ENCODE measurements at places on chromosomes 16 and 17.

DNA sequence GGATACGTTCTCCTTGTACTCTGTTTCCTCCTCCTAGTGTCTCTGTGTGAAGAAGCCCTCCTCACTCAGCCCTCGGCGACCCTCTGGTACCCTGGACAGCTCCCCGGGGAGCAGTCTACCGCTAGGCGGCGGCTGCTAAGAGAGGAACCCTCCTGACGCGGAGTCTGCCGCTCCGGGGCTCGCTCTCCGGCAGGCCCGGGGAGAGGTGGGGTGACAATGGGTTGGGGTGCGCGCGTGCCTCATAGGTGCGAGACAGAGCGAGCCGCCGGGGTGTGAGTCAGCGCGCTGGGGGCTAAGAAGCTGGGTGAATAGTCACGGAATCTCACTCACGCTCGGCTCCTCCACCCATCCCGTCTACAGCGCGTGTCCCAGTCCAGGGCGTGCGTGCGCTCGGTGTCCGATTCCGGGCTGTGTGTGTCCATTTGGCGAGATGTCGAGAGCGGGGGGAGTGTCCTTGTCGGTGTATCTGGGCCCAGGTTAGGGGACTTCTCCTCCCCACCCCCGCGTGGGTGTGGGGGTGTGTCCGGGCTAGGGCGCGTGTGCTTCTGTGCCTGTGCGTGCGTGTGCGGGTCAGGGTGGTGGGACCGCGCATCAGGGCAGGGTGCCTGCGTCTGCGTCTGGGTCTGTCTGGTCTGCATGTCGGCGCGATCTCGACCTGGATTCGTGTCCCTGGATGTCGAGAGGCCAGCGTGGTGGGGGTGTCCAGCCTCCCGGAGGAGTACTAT lies 577 bp upstream of the HS3ST2 start:
- DNase-seq = peak; percentile 63

DNA sequence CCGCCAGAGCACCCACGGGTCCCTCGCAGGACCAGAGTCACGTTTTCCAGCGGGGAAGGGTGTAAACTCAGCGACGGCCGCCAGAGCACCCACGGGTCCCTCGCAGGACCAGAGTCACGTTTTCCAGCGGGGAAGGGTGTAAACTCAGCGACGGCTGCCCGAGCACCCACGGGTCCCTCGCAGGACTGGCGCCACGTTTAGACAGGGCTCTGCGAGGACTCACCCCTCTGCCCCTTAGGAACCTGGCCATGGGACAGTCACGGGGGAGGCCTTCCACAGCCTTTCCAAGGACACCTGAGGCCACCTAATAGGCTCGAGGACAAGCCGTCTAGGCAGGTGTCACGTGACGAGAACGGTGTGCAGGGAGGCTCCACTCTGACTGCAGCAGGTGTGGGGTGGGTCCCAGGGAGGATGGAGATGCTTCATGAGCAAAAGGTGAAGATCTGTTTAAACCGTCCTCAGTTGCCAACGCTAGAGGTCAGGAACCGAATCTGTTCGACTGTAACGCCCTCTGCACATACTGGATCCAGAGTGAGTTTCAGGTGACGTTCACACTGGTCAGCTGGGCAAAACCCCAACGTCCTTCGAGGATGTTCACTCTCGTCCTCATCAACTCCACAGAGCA lies 48.0 kb upstream of the METRNL start:
- DNase-seq = no peak

DNA sequence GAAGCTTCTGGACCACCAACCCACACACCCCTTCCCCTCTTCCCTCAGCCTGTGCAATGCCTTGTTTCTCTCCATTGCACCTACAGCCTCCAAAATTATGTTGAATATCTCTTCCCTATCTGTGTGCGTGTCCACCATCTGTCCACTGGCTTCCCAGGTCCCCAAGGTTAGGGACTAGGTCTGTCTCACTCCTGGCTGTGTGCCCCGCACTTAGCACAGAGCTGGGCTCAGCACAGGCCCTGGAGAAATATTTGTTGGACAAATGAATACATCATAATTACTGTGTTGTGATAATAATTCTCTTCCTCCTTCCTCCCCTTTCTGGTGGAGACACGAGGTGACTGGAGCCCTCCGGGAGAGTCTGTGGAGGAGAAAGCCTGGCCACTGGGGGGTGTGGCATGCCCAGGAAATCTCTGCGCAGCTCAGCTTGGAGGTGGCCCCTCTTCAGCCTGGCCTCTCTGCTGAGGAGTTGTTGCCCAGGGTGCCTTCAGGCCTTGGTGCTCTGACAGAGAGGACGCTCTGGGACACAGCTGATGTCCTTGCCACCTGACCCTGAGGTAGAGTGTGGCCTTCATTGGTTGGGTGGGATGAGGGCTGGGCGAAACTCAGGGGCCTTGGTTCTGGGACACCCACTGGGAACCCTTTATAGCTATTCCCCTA lies 3.3 kb upstream of the BRD7 start:
- no peak for DNase-seq

DNA sequence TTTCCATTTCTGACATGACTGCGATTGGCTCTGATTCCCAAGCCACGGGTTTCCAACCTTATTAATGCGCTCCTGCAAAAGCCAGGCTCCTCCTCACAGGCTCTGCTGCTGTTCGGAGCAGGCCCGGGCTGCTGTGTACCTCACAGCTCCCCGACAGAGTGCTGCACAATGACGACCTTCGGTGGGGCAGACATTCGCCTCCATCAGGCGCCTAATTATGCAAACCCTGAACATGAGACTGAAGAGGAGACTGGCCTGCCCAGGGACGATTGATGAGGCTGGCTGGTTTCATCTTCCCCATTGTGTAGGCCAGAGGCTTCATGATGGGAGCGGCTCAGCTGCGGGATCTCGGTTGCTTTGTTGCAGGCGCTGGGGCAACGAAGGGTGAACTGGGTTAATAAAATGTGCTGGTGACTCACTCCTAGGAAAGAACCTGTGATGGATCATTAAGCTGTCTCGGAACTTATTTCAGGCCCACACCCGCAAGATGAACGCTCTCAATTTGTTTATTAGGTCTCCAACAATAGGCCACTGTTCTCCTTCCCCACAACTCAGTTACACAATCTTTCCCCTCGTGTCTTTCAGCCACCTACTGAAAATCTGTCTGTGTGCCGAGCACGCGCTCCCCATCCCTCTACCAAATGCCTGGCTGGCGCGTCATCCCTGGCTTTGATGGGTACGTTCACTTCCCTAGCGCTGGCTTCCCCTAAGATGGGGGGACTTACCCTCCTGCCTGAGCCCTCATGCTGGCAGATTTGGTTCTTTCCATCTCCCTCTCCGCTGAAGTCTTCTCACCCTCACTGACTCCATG lies 27.2 kb upstream of the TOB1 start:
- no peak for DNase-seq

DNA sequence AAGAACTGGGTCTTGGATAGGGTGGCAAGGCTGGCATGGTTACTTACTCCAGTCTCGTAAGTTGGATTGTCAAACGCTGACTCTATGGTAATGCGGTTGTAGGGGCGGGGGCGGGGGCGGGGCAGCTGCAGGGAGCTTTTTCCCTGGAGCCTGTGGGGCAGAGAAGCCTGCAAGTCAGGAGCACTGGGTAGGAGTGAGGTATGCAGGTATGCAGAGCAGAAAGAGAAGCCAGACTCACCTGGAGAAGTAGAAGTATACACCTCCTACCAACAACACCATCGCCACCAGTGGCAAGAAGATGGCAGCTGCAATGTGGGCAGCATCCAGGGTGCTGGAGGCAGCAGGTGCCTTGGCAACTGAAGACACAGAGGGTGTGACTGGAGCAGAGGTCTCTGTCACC lies 4.8 kb upstream of the PHF12 start:
- DNase-seq = no peak

DNA sequence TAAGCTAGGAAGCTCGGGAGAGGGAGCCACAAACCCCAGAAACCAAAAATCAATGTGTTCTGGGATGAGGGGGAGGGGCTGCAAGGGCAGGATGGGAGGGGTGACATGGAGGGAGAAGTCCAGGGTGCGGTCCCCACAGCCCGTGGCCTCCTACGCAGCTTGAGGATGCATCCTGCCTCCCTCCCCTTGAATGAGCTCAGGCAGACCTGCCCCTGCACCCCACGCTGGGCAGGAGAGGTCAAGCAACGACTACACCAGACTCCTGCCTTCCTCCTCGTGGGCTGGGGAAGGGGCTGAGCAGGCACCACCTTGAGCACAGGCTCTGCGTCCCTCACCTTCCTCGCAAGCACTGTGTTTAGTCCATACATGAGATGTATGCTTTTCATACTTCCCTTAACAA lies 3.9 kb downstream of the ANKRD13B start:
- DNase-seq = no peak

GRCh38 chr17:48751172-48751571 lies 22.6 kb upstream of the HOXB13 start:
- no peak for DNase-seq

DNA sequence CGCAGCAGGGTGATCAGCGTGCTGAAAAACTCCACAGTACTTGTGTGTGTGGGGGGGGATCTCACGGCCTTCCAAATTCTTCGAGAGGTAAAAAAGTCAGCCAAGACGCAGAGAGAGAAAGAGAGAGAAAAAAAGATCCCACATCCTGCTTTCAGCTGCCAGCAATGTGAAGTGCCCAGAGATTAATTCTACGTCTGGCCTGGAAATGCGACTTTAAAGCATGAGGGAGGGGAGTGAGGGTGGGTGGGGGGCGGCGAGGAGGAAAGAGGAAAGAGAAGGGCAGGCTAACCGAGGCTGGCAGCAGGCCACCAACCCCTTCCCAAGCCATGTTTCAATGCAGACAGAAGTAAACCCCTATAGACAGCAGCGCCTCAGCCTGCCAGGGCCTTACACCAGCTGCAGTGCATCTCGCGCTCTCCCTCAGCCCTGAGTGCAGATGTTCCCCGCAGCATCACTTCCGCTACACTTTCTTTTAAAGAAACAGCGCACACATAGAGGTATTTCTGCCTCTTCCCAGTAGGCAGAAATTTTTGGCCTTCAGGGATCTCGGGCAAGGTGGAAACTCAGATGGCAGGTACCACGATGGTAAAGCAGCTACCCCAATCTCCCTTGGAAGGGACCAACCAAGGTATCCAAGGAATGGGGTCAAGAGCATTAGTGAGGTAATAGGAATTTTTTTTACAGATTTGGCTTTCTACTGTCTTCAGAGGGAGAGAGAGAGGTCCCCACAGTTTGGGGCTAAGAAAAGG lies 87.8 kb downstream of the SMG6 start:
- peak; percentile 61 for DNase-seq

DNA sequence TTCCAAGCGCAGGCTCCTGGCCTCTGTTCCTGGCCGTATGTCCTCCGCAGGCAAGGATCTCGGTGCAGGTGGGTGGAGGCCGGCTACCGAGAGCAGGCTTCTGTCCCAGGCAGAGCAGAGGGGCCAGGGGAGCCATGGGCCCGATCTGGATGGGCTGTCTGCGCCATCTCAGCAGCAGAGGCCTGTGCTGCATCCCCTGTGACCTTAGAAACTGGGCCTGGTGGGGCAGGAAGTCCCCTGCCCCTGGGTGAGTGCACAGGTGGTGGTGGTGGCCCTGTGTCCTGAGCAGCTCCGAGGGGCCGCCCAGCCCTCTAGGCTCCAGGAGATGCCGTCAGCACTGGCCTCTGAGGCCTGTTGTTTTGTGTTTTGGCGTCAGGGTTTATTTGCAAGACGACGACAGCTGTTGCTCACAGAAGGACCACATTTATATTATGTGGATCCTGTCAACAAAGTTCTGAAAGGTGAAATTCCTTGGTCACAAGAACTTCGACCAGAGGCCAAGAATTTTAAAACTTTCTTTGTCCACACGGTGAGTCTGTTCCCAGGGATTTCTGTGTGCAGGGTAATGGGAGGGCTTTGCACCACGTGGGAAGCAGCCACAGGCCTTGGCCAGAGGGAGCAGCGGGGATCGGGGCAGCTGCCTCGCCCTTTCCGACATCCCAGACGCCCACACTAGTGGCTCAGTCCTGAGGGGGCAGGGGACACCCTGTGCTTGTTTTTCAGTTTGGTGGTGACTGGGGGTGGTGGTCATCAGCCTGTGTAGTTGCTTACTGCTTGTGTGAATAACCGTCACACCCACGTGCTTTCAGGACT lies 59.1 kb downstream of the PDPK1 start:
- no peak for DNase-seq

- DNase-seq = no peak
These were observed 42.0 kb downstream of the PITPNM3 start for GRCh38 chr17:6514371-6514770.

DNA sequence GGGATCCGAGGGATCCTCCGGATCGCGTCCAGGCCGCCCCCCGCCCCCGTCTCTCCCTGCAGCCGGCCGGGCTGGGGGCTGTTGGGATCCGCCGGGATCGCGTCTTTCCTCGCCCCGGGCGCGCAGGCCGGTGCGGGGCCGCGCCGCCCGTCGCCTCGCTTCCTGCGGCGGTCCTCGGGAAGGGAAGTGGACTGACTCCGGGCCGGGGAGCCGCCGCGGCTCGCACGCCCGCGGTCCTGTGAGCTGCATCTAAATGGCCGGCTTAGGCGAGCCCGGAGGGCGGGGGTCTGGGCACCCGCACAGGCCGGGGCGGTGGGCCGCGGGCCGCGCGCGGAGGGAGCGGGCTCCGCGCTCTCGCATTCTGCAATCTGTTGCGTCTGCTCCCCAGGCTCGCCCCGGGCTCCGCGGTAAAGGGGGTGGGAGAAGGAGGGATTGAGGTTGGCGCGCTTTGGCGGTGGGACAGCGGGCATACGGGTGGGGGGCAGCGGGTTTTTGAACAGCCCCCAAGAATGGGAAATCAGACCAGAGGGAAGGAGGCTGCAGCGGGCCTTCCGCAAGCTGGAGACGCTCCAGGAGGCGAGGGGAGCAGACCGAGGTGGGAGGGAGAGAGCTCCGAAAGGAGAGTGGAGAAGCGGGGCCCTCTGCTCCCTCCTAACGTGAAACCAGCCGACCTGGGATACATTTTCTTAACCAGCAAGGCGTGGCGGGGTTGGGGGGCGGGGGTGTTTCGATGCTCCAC lies 2.2 kb downstream of the TMEM132E start:
- no peak for DNase-seq

GRCh38 chr16:67388191-67388590 lies 5.1 kb downstream of the TPPP3 start:
- DNase-seq = no peak

DNA sequence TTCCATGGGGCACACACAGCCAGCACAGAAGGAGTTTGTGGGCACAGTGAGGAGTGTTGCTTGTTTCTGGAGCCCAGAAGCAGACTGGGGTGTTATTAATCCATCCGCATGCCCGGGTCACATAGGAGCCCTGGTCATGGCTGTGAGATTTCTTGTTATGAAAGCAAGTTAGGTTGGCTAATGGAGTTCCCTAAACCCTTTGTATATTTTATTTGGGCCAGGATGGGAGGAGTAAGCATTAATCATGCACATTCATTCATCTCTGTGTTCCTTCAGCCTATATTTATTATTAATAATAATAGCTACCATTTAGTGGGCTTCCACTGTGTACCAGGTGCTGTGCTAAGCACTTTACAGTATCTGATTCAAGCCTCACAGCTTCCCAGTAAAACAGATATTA lies 200.6 kb upstream of the CDH5 start:
- DNase-seq = no peak

GRCh38 chr17:700504-701094 lies 14.0 kb downstream of the VPS53 start:
- DNase-seq = peak; percentile 38

DNA sequence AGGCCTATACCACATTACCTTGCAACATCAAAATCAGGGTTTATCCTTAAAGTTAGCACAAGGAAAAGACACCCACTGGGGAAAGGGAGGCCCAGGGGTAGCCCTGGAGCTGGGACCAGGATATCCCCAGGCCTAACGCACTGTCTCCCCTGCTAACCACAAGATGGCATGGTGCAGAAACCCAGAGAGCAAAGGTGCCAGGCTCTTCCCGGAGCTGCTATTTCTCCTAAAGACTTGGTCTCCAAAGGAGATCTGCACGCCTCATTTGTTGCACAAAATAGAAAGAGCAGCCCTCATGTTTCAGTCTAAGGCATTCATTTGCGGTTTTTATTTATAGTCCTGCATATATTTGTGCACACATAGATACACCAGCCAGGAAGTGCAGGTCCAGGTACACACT lies 408.6 kb downstream of the SOX9 start:
- no peak for DNase-seq

- DNase-seq = peak; percentile 33
These were observed 12.3 kb upstream of the UBE2I start for GRCh38 chr16:1297018-1297696.
